ENCODE measurements at places on chromosomes 11 and 22.

DNA sequence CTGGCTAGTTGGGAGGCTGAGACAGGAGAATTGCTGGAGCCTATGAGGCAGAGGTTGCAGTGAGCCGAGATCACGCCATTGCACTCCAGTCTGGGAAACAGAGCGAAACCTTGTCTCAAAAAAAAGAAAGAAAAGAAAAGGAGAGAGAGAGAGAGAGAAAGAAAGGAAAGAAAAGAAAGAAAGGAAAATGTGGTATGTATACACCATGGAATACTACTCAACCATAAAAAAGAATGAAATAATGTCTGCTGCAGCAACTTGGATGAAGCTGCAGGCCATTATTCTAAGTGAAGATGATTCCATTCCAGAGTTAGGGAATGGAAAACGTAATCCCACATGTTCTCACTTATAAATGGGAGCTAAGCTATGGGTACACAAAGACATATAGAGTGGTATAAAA is 30.8 kb downstream of the TTC28 start:
- no peak for DNase-seq

DNA sequence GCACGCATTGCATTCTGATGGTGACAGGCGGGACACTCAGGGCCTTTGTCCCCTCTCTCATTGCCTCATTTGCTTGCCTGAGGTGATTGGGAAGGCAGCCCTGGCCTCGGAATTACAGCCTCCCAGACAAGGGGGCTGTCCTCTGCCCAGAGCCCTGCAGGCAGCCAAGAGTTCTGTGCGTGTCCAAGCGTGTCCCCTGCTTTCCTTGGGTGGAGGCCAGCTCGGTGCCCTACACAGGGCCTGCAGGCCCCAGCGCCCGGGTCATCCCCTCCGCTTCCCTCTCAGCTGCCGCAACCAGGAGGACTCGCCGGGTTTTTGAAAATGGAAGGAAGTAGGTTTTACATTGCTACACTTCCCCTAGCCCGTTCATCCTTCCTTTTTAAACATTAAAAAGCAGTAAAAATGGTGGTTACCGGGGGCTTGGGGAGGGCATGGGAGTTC is 1.9 kb downstream of the GRAMD4 start:
- DNase-seq, result peak; percentile 77

DNA sequence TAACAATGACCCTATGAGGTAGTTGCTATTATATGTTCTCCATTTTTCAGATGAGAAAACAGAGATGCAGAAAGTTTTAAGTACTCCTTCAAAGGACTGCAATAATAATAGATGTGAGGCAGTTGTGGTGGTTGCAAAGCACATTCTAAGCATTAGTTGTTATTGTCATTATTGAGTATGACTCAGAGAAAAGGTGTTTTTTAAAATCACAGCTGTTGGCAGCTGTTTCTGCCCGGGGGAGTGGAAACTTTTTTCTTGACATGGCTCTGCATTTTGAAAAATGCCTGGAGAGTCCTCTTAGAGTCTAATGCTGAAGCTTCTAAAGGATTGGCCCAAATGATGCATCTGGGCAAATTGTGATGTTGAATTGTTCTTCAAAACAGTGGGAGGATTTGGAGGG is 244.5 kb upstream of the MPPED2 start:
- DNase-seq, result no peak

DNA sequence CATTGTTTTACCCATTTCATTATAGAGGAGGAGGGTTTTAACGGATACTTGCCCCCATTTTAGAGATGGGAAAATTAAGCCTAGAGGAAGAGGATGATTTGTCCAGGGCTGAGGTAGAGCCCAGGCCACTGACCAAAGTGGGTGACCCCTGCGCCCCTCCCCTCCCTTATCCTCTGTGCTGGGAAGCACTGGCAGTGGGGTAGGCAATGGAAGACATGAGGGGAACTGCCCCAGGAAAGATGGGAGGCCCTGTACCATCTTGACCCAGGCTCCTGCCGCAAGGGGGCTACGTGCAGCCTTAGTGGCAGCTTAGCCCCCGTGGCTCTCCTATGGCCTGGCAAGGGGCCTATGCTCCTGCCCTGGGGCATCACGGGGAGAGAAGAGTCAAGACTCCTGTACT is 76.4 kb upstream of the MYOD1 start:
- no peak for DNase-seq

DNA sequence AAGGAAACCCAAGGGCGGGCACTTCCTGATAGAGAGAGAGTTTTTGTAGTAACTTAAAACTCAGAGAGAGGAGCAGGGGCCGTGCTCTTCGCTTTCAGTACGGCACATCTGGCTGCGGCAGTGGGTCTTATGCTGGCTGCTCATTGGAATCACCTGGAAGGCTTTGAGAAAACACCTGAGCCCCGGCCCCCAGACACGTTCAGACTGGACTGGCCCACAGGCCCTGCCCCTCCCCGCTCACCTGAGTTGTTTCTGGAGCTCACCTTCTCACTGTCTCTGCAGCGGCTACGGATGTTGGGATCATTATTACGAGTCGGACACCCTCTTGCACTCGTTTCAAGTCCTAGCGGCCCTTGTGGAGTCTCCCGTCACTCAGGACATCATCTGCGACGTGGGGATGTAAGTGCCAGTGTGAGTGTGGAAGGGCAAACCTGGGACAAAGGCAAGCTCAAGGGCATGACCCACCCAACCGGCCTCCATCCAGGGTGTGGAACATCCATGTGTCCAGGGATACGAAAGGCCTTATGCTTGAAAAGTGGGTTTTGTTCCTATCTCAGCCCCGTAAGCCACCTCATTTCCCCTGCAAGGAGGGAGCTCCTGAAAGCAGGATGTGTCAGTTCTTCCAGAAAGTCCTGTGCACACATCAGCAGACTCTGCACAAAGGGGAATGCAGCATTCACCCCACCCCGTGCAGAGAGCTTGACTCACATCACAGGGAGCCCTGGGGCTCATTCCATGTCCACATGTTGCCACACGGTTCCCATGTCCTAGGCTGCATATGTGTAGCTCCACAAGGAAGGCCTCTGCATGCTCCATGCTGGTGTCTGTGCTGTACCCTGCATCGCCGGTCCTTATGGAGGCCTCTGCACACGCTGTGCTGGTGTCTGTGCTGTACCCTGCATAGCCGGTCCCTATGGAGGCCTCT is 5.4 kb downstream of the NADSYN1 start:
- no peak for DNase-seq

- no peak for DNase-seq
These were observed 18.3 kb upstream of the ZNRF3 start for GRCh38 chr22:28864878-28865596.

DNA sequence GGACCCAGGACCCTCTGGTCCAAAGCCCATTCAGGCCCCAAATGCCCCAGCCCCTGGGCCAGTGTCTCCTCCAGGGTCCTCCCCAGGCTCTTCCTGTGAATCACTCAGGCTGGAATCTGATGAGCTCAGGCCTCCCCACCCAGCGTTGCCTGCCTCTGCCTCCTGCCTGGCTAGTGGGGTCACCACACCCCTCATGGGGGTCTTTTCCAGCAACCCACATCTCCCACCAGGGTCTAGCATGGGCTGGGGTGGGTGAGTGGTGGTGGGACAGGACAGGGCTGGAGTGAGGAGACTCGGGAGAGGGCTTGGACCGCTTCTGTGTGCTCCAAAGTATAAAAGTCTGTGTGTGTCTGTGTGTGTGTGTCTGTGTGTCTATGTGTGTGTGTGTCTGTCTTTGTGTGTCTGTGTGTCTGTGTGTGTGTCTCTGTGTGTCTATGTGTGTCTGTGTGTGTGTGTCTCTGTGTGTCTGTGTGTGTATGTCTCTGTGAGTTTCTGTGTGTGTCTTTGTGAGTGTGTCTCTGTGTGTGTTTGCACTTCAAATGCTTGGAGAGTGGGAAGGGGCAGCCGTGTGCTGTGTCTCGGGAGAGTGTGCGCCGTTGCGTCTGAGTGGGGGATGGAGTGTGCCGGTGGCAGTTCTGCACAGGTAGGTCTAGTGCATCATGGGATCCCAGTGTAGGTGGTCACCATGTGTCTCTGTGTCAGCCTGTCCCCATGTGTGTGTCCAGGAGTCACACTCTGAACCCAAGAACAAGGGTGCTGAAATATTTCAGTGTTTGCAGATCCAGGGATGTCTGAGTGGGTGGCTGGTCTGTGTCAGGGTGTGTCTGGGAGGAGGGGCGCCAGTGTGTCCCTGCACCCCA is 8.8 kb downstream of the RIN1 start:
- no peak for DNase-seq

DNA sequence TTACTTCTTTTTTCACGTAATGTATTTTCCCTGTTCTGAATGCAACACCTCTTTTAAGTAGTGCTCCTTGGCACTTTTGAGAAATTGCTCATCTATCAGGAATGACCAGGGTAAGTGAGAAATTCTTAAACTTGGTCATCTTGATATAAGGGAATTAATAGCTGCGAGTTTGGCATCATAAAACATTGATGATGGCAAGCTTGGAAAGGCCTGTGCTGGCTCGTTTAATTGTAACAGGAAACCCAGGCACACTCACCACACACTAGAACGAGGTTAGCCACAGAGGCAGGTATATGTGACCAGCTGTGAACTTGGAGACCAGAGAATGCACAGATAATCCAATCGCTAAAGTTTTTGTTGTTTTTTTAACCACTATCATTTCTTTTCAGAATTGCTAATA is 24.3 kb downstream of the FAM118A start:
- DNase-seq, result no peak

Data from putamen (tissue), 1 donor.